SK-N-SH (cell line): ENCODE measurements at places on chromosomes 11 and 22. TPM values are rescaled to one million over a fixed set of nuclear protein-coding genes. Genes with fewer than 3 reads are reported as not detected.

The PARVB gene
- 57.7 and 87.8 TPM in 2 replicates for polyA plus RNA-seq

The RNF215 gene
- 28.6 and 37.2 TPM in 2 replicates for polyA plus RNA-seq

The TBRG1 gene
- 22.0 and 29.0 TPM in 2 replicates for polyA plus RNA-seq

The OR4C3 gene
- not detected in 2 replicates for polyA plus RNA-seq

The MMP27 gene
- polyA plus RNA-seq = not detected in 2 replicates

The CD3D gene
- polyA plus RNA-seq = 0.44 TPM in 1 of 2 replicates, not detected in the other
